ENCODE measurements at places on chromosomes 2 and 18. TPM values are rescaled to one million over a fixed set of nuclear protein-coding genes. Genes with fewer than 3 reads are reported as not detected.

The MALL gene
- polyA plus RNA-seq = not detected

The IL1RL1 gene
- polyA plus RNA-seq = not detected

The ARHGEF33 gene
- not detected for polyA plus RNA-seq

The DCDC2C gene
- not detected for polyA plus RNA-seq

The TSGA10 gene
- polyA plus RNA-seq = 19.7 TPM

The KIAA2012 gene
- polyA plus RNA-seq = not detected

The TEX44 gene
- polyA plus RNA-seq = not detected

The CYP27A1 gene
- polyA plus RNA-seq = 0.83 TPM

The ASPRV1 gene
- polyA plus RNA-seq = 0.35 TPM

The SPDYA gene
- polyA plus RNA-seq = 0.30 TPM

The VWC2L gene
- polyA plus RNA-seq = not detected

The CTNNA2 gene
- not detected for polyA plus RNA-seq

The PCARE gene
- polyA plus RNA-seq = not detected

The MAT2A gene
- 72.2 TPM for polyA plus RNA-seq

The MEP1B gene
- polyA plus RNA-seq = 0.35 TPM

The GCFC2 gene
- 26.9 TPM for polyA plus RNA-seq

The CRYGB gene
- polyA plus RNA-seq = not detected

The RBM44 gene
- 0.11 TPM for polyA plus RNA-seq

The SLC19A3 gene
- not detected for polyA plus RNA-seq

The MRPL30 gene
- 16.7 TPM for polyA plus RNA-seq

The FAM124B gene
- not detected for polyA plus RNA-seq

The SEMA4C gene
- 0.58 TPM for polyA plus RNA-seq

The DIPK1C gene
- polyA plus RNA-seq = not detected

The UGT1A10 gene
- not detected for polyA plus RNA-seq

The PSMA8 gene
- 4.1 TPM for polyA plus RNA-seq

The TTR gene
- not detected for polyA plus RNA-seq

The SFXN5 gene
- polyA plus RNA-seq = 2.8 TPM

The SPATA3 gene
- polyA plus RNA-seq = not detected

The NEURL3 gene
- polyA plus RNA-seq = not detected

The STARD6 gene
- polyA plus RNA-seq = not detected

The RNF152 gene
- not detected for polyA plus RNA-seq

The C2orf66 gene
- not detected for polyA plus RNA-seq

The FOXI3 gene
- not detected for polyA plus RNA-seq

The SLC14A1 gene
- 3.5 TPM for polyA plus RNA-seq

The PPP1R1C gene
- not detected for polyA plus RNA-seq

The CAPN13 gene
- not detected for polyA plus RNA-seq

The EPG5 gene
- 2.9 TPM for polyA plus RNA-seq

Measured in IgD-negative memory B cell (primary cell).